ENCODE measurements at places on chromosomes 3 and 15.

DNA sequence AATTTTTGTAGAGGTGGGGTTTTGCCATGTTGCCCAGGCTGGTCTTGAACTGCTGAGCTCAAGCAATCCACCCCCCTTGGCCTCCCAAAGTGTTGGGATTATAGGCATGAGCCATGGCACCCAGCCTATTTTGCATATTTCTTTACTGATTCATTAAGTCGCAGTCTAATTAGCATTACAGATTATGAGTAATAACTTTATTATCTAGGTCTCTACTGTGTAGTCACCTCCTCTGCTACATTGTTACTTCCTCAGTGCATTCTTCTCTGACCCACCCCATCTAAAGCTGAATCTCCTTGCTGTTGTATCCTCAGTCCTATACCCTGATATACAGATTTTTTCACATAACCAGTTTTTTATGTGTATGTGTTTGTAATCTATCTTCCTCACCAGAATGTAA is 61.7 kb downstream of the TFDP2 start:
- DNase-seq = no peak

DNA sequence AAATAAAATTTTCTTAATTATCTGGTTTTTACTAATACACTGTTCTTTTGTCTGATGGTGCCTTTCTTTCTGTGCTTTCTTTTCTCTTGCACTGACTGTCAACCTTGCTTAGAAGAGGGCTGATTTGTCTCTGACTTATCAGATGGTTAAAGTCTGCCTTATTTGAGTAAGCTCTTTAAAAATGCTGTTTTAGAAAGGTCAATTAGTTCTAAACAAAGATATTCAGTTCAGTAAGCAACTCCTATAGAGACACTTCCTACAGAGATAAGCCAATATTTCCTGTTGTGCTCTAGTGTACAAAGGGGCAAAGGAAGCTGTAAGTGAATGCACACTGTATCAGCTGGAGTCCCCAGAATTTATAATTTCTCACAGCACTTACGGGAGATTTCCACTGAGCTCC is 153.4 kb upstream of the TSPAN3 start:
- DNase-seq = no peak

DNA sequence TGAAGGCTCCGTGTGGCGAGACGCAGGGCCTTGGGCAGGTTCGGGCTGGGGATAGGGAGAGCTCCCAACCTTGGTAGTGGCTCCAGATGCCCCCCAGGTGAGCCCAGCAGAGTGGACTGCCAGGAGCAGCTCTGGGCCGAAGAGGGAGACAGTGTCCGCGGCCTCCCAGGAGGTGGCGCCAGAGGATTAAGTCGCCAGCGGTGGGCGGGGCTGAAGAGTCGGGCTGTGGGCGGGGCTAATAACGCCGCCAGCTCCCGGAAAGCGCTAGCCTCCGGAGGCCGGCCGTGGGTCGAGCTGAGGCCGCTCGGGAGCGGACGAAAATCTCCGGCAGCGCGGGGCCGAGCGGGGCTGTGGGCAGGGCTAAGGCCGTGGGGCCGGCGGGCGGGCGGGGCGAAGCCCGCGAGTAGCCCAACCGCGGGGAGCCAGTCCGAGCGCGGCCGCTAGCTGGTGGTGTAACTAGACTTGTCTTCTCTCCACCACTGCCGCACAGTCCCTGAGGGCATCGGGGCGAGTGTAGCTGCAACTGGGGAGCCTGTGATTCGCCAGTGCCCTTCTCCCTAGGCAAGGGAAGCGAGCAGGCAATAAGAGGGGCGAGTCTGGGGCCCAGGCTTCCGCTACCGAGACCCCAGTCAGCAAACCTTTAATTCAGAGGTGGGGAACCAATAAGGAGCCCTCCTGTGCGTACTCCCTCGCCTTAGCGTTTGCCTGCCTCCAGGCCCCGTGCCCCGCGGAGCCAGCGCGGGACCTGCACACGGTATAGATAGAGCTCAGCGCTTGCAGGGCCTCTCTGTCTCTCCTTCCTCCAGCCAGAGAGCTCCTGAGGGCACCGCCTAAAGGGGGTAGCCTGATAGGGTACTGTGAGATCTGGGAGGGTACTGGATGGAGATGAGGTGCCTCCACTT is 14.4 kb upstream of the BSN start:
- peak; percentile 87 for DNase-seq

DNA sequence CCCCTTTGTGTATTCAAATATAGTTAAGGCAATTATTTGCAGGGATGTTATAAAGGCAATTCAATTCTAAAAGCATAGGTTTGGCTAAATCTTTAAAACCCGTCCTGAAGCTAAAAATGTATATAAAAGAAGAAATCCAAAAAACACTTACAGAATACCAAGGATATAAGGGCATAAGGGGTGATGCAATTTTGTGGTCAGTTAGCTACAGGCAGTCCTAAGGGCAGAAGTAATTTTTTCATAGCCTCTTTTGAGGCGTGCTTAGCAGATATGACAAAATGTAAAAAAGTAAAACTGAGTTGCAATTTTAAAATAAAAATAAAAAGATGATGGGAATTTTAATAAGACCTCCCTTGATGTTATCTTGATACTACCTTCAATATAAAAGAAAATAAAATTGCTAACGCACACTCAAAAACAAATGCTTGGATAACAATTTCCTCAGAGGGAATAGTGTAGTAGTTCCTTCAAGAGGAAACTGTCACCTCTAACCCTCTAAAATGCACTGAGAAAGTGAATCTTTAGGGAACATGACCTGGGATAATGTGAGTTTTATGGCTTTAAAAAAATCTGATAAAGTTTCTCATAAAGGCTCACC is 104.2 kb downstream of the MYH15 start:
- no peak for DNase-seq

DNA sequence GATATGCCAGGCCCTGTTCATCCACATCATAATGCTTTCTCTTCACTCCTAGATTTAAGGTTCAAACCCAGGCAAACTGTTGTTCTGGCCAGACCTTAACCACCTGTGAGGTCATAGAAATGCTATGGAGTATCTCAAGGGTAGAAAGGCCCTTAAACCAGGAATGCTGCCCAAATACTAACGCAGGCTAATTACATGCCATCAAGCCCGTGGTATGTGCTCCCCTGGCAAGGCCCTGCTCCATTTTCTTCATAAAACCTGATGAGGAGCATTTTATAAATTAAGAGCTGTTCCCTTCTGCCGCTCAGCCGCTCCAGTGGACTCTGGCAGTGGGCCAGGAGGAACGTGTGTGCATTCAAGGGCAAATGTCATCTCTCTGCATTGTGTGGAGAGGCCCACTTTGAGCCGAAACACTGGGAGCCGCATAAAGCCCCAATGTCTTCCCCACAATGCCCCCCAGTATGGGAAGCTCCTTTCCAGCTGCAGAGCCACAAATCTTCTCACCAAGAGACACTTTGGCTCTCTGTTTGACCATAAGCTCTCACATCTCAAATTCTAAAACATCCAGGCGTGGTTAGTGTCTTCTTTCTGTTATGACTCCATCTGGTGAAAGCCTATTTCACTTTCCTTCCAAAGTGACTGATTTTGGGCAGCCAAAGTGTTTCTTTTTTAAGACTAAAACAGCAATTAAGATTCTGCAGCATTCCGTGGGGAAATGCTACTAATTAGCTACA is 210.8 kb upstream of the NR2E3 start:
- DNase-seq = no peak

- no peak for DNase-seq
These were observed 41.1 kb upstream of the NDUFB4 start for GRCh38 chr3:120554812-120555606.

GRCh38 chr3:105877336-105877910 is 8.6 kb upstream of the CBLB start:
- DNase-seq = no peak

- no peak for DNase-seq
These were observed 206.2 kb downstream of the CTNNB1 start for GRCh38 chr3:41405466-41405865.

- no peak for DNase-seq
These were observed 15.3 kb downstream of the NR2F2 start for GRCh38 chr15:96345560-96346399.

- no peak for DNase-seq
These were observed 31.6 kb upstream of the TSEN2 start for GRCh38 chr3:12452361-12453330.

- no peak for DNase-seq
These were observed 484.4 kb upstream of the TPRG1 start for GRCh38 chr3:188687389-188687788.

- no peak for DNase-seq
These were observed 6.2 kb downstream of the HHLA2 start for GRCh38 chr3:108302570-108302969.

- DNase-seq = peak; percentile 32
These were observed 4.0 kb downstream of the FBXL22 start for GRCh38 chr15:63601026-63601703.

GRCh38 chr15:76714950-76715349 is 190.2 kb downstream of the SCAPER start:
- no peak for DNase-seq

GRCh38 chr3:51687431-51688205 is 16.6 kb downstream of the TEX264 start:
- no peak for DNase-seq

DNA sequence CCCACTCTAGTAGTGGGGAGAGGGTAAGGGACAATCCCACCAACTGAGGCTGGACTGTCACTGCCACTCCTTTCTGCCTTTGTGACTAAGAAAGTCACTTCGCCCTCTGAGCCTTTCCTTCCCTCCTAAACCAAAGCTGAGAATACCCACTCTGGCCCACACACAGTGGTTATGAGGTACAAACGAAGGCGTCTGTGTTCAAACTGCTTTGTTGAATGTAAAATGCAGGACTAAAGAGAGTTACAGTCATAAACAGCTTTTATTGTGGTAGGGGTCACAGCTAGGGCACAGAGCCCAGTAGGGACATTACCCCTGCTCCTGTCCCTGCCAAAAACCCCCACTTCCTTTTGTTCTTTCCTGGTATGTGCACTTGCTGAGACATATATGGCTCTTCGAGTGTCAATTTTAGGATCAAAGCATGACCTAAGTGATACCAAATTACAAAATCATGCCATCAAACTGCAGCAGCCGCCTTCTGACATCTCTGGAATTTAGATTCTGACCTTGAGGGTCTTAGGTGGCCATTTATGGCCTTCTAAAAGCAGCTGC is 45.1 kb downstream of the CTDSPL start:
- no peak for DNase-seq

GRCh38 chr3:143035466-143036211 is 34.3 kb downstream of the U2SURP start:
- no peak for DNase-seq

All from stimulated activated CD4-positive, alpha-beta T cell treated with anti-CD3 and anti-CD28 coated beads, Interleukin-1b, Interleukin-23, amount 100 ng/mL, for 1 hour (primary cell).